A549 treated with dexamethasone at 1 μM for 4 hours (cell line): ENCODE measurements at places on chromosomes 2 and 18. TPM values are rescaled to one million over a fixed set of nuclear protein-coding genes. Genes with fewer than 3 reads are reported as not detected.

Gene KIAA1328
- total RNA-seq = 1.3 to 1.8 TPM (median 1.5 TPM) in 5 replicates

Gene ANKRD29
- 11.8 to 20.6 TPM (median 17.8 TPM) in 5 replicates for total RNA-seq

Gene HOXD9
- total RNA-seq = 0.82 to 1.4 TPM (median 0.93 TPM) in 5 replicates

Gene CRYGD
- not detected in 5 replicates for total RNA-seq

Gene KIF5C
- 0.33 to 0.43 TPM (median 0.33 TPM) in 5 replicates for total RNA-seq

Gene CELF4
- total RNA-seq = 0.07 TPM in 1 of 5 replicates, not detected in the others

Gene FBXO48
- 0.43 to 0.64 TPM (median 0.53 TPM) in 5 replicates for total RNA-seq

Gene CCDC148
- 0.14 to 0.35 TPM (median 0.28 TPM) in 5 replicates for total RNA-seq

Gene SCYGR3
- total RNA-seq = not detected in 5 replicates

Gene ANKRD53
- total RNA-seq = 0.11 to 0.28 TPM (median 0.20 TPM) in 4 of 5 replicates, not detected in the other

Gene CYS1
- 0.98 to 1.9 TPM (median 1.5 TPM) in 5 replicates for total RNA-seq

Gene PLGLB2
- total RNA-seq = 0.11 to 0.37 TPM (median 0.18 TPM) in 3 of 5 replicates, not detected in the others

Gene HJURP
- 51.2 to 56.5 TPM (median 54.7 TPM) in 5 replicates for total RNA-seq

Gene DES
- total RNA-seq = 0.38 to 0.47 TPM (median 0.45 TPM) in 5 replicates

Gene TXNDC2
- total RNA-seq = 0.07 to 0.17 TPM (median 0.11 TPM) in 5 replicates

Gene TRIM43
- total RNA-seq = 0.07 to 0.17 TPM (median 0.12 TPM) in 4 of 5 replicates, not detected in the other

Gene FHL2
- total RNA-seq = 40.7 to 51.7 TPM (median 49.3 TPM) in 5 replicates

Gene FKBP7
- total RNA-seq = 9.9 to 14.7 TPM (median 10.5 TPM) in 5 replicates

Gene EIF2AK2
- 19.8 to 29.5 TPM (median 27.2 TPM) in 5 replicates for total RNA-seq

Gene UGT1A5
- total RNA-seq = 0.06 TPM in 1 of 5 replicates, not detected in the others

Gene SLC30A3
- 1.8 to 3.4 TPM (median 3.3 TPM) in 5 replicates for total RNA-seq

Gene DNAJC5G
- not detected in 5 replicates for total RNA-seq

Gene LINC00305
- total RNA-seq = not detected in 5 replicates

Gene GLI2
- total RNA-seq = 15.0 to 31.4 TPM (median 28.8 TPM) in 5 replicates

Gene NTSR2
- not detected in 5 replicates for total RNA-seq

Gene KCNE4
- total RNA-seq = 0.32 to 0.90 TPM (median 0.46 TPM) in 5 replicates

Gene CCDC85A
- total RNA-seq = 0.25 to 0.39 TPM (median 0.34 TPM) in 5 replicates

Gene SH3BP4
- 32.9 to 43.2 TPM (median 38.7 TPM) in 5 replicates for total RNA-seq

Gene KIAA2012
- total RNA-seq = not detected in 5 replicates

Gene AQP12A
- total RNA-seq = not detected in 5 replicates

Gene ALLC
- total RNA-seq = 0.05 to 0.11 TPM (median 0.08 TPM) in 3 of 5 replicates, not detected in the others

Gene SPDYA
- total RNA-seq = 0.14 to 0.28 TPM (median 0.26 TPM) in 4 of 5 replicates, not detected in the other

Gene TACR1
- total RNA-seq = 0.04 to 0.14 TPM (median 0.08 TPM) in 4 of 5 replicates, not detected in the other

Gene ELOA2
- total RNA-seq = not detected in 5 replicates

Gene MC4R
- total RNA-seq = not detected in 5 replicates

Gene ANKZF1
- 11.5 to 16.9 TPM (median 13.8 TPM) in 5 replicates for total RNA-seq

Gene CD8B2
- total RNA-seq = not detected in 5 replicates

Gene GALNT14
- 43.5 to 47.4 TPM (median 44.3 TPM) in 5 replicates for total RNA-seq

Gene SCN2A
- 0.01 to 0.04 TPM (median 0.02 TPM) in 3 of 5 replicates, not detected in the others for total RNA-seq

Gene METTL4
- 4.1 to 6.7 TPM (median 6.2 TPM) in 5 replicates for total RNA-seq

Gene PAX3
- total RNA-seq = not detected in 5 replicates

Gene POTEC
- not detected in 5 replicates for total RNA-seq

Gene PLCL1
- total RNA-seq = 0.02 TPM in 1 of 5 replicates, not detected in the others

Gene SIX3
- total RNA-seq = 2.0 to 3.7 TPM (median 3.3 TPM) in 5 replicates

Gene GALR1
- not detected in 5 replicates for total RNA-seq

Gene RGPD8
- 2.4 to 4.5 TPM (median 3.6 TPM) in 5 replicates for total RNA-seq

Gene CASP8
- total RNA-seq = 26.5 to 34.5 TPM (median 31.5 TPM) in 5 replicates

Gene DSC3
- total RNA-seq = 1.4 to 2.0 TPM (median 1.7 TPM) in 5 replicates
